ENCODE measurements at places on chromosomes 2 and 18.

DNA sequence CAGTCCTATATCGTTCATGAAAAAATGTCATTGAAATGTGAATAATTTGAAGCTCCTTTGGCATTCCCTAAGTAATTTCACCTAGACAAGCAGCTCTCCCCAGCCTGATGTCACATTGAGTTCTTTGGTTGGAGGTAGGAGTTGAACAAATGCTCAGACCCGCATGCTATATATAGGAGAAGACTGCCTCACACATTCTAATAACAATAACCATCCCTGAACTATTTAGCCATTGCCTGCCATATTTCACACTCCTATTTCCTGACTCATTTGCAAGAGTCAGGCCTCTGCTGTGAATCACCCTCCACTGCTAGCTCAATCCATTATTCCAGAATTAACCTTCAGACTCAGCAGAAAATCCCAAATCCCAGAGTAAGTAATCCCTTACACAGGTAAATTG is 256.6 kb upstream of the ACVR2A start:
- no peak for DNase-seq

- no peak for DNase-seq
These were observed 89.9 kb upstream of the EFEMP1 start for GRCh38 chr2:56013475-56013874.

- DNase-seq, result no peak
These were observed 3.5 kb upstream of the NCK2 start for GRCh38 chr2:105741174-105741573.

DNA sequence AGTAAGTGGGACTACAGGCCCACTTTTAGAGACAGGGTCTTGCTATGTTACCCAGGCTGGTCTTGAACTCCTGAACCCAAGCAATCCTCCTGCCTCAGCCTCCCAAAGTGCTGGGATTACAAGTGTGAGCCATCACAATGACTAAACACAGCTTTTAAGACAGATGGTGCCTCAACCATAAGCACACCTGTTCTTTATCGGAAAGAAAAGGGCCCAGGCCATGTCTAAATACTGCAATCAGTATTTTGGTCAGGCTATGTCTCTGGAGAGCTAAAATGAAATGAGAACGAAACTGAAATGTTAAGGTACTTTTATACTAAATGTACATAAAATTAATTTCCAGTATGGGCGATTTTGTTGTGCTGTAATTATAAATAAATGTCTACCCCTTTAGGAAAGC is 69.5 kb upstream of the SPTBN1 start:
- DNase-seq, result no peak

DNA sequence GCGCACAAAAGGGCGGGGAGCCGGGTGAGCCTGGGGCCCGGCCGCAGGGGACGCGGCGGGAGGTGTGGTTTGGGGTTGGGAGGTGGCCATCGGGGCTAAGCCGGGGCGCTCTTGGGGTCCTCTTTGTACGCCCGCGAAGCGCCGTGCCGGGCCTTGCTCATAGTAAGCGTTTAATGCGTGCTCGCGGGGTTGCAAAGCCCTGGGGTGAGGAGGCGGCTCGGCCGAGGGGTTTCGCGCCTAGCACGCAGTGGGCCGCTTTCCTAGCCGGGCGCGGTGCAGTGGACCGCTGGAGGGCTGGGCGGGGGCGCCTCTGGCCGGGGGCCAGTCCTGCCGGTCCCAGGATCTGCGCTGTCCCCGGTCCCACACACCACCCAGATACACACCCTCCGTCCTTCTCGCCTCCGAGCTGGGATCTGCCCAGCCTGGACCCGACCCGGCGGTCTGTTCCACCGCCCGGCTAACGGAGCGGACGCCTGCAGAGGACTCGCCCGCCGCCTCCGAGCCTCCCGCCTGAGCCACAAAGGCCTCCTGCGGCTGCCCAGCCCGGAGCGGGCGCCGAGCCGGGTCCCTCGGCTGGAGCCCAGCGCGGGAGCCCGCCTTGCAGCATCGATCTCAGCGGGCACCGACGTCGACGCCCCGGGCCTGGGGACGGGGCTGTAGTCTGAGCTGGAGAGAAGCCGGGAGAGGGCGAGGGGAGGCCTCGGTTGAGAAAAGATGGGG is 564 bp downstream of the DPYSL5 start:
- DNase-seq, result no peak

DNA sequence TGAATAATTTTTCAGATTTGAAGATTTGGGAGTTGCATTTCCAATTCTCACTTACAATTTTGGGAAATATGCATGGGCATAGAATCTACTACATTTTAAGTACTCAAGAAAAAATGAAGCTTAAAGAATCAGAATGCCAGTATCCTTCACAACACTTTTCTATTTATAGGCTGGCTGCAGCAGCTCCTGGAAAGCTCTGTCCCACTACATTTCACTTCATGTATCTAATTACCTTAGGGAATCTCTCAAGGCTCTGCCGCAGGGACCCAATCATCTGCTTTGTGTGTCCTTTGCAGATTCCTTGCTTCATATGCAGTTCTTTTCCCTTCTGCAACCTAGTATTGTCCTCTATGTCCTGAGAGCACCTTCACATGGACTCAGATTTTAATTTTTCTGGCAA is 102.9 kb downstream of the NUP35 start:
- DNase-seq, result no peak

GRCh38 chr18:50410894-50411293 is 36.0 kb downstream of the SKA1 start:
- no peak for DNase-seq

DNA sequence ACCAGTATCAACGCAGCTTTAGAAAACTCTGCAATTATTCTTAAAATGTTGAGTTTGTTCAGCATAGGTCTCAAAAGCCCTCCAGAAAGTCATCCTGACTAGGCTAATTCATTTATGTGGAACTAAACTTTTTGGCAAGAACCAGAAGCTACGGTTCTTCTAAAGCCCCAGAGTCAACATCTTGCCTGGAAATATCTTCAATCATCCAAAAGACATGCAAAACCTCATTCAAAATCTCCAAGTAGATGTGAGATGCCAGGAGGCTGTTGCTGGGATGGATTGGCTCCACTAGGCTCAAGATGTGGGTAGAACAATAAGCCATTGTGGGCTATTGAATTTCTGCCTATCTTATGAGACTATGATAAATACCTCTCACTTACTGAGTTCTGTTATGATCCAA is 2.1 kb upstream of the SCG2 start:
- no peak for DNase-seq

DNA sequence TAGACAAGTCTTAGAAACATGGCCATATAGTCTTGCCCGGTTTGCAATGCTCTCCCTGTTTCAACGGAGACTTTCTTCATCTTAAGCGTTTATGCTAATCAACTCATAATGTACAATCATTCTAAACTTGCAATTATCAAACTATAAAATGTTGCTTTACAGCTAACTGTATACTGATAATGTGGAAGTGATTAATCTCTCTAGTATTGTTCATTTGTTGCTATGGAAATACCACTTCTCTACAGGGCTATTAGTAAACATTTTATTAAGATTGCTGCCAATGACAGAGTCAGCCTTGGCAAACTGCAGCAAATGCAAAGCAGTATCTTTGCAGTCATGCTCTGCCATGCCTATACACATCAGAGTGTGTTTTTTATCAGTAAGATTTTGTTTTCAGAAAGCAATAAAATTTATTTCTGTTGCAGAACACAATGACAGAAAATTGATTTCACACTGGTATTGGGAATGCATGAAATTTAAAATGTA is 1201.8 kb upstream of the CDH2 start:
- DNase-seq, result no peak

GRCh38 chr2:102832789-102833188 is 71.0 kb downstream of the TMEM182 start:
- no peak for DNase-seq

- no peak for DNase-seq
These were observed 311.8 kb upstream of the STON1 start for GRCh38 chr2:48218169-48218568.

- DNase-seq, result no peak
These were observed 145.3 kb downstream of the PKP4 start for GRCh38 chr2:158602027-158602426.

GRCh38 chr2:164897469-164898260 is 56.0 kb upstream of the COBLL1 start:
- DNase-seq, result no peak

DNA sequence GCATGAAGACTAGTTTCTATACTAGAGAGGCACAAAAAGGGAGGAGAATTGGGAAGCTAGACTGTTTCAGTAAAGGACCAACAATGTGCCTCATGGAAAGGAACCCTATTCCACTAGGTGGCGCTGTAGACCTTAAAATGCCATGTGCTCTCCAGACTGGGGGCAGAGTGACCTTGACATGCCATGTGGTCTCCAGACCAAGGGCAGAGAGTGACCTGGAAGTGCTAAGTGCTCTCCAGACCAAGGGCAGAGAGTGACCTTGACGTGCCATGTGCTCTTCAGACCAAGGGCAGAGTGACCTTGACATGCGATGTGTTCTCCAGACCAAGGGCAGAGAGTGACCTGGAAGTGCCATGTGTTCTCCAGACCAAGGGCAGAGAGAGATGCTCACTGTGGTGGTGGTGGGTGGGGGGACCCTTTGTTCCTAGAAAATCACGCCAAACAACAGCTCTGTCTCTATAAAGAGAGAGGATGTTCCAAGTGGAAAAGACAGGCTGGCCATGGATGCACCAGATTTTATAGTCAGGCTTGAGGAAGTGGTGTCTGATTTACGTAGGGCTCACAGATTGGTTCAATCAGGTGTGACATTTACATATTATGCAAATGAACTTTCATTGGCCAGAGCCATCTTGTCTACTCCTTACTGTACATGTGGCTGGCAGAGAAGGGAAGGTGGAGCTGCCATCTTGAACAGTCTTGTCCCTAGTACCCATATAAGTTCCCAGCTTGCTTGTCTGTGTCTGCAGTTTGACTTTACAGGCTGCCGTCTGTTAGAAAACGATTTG is 344.0 kb upstream of the DDX18 start:
- DNase-seq, result no peak

DNA sequence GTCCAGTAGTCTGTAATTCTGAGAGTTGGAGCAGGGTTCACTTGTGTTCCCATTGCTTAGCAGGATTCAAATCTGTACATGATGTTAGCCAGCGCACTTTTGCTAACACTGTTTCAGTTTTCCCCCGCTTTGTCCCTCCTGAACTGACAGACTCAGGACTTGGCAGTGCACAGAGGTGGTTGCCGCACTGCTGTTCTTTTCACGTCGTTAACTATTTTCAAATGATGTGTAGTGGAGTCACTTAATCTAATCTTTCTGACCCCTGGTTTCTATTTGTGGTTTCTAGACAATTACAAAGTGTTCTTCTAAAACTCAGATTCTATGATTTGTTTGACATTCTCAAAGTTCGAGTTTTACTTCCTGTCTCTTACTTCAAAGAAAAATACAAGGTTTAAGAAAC is 234.5 kb downstream of the RBM43 start:
- DNase-seq, result no peak

GRCh38 chr2:221270806-221271205 is 301.3 kb downstream of the EPHA4 start:
- no peak for DNase-seq

DNA sequence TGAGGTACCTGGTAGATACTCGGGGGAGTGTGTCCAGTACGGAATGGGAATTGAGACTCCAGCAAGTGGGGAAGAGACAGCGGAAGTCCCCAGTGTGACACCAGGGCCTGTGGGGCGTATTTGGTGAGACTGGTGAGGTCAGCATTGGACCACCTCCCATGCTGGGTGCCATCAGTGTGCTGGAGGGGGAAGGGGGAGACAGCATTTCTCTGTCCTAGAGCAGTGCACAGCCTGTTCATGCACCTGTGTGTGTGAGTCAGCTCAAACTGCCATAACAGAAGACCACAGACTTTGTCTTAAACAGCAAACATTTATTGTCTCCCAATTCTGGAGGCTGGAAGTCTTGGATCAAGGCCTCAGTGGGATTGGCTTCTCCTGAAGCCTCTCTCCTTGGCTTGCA is 301.8 kb downstream of the GBX2 start:
- DNase-seq, result no peak

GRCh38 chr2:25201265-25201664 is 32.9 kb upstream of the POMC start:
- no peak for DNase-seq

GRCh38 chr2:179793238-179793637 is 68.2 kb downstream of the ZNF385B start:
- no peak for DNase-seq

- no peak for DNase-seq
These were observed 43.4 kb downstream of the ZNF516 start for GRCh38 chr18:76451396-76452331.

DNA sequence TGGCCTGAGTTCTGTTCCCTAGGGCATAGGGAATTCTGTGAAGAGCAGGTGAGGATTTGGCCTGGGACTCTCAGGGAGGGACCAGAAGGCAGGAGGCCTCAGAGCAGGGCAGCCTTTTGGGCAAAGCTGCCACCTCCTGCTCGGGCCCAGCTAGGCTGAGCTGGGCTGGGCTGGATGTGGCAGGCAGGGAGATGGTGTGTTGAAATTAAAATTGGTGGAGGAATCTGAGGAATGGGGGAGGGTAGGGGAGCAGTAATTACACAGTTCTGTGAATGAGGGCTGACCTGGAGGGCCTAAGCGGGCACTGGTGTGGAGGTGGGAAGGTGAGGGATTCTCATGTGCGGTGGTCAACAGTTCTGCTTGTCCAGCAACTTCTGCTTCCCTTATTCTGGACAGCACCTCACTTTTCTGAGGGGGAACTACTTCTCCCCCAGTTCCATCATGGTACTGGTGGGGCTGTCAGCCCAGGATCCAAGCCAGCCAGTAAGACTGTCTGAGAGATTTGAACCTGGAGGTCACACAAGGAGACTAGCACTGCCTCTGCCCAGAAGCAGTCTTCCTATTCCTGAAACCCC is 22.0 kb upstream of the ASPRV1 start:
- DNase-seq, result no peak

DNA sequence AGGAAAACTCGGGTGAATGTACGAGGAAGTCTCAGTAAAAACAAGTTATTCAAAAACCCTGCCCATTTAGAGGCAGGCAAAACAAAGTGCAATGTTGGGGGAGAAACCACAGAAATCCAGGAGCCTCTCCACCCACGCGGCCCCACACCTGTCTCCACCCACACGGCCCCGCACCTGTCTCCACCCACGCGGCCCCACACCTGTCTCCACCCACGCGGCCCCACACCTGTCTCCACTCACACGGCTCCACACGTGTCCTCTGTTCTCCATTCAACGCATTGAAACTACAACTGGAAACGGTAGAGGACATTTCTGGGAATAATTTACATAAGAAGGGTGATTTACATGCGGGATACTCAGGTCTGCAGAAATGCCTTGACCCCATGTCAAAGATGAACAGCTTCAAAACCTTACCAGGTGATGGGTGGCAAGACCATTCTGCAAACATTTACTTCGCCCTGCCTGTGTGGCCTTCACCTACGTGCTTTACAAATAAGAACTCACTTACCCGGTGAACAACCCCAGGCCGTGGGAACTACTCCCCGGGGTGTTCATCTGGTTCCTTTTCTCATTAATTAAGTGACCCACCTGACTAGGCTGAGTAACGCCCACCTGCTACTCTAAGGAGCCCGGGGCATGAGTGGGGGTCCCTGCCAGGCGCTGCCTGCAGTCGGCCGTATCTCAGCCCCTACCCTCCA is 100.4 kb downstream of the EIPR1 start:
- DNase-seq, result no peak
